ENCODE measurements at places on chromosomes 13 and 19. TPM values are rescaled to one million over a fixed set of nuclear protein-coding genes. Genes with fewer than 3 reads are reported as not detected.

The CCDC8 gene
- total RNA-seq: 1.2 TPM

The OR10H1 gene
- not detected for total RNA-seq

The DNAJC15 gene
- 18.3 TPM for total RNA-seq

DNA sequence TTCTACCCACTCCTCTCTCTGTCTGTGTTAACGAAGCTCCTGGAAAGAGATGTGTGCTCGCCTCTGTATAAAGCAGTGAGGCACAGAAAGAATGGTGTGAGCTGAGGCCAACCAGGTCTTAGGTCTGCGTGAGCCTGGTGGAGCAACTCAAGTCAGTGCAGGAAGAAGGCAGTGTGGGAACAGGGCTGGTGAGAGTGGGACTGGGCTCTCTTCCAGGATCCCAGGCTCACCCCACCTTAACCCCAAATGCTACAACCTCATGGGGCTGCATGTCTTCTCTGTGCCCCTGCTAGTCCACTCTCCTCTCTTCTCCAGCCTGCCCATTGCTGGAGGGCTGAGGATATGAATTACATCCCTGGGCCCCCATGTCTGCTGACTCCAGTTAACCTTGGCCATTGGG, 127.4 kb downstream of the DCT start:
- no peak for DNase-seq

The FUT1 gene
- total RNA-seq: 0.27 TPM

The ZNF737 gene
- total RNA-seq: 15.9 TPM

DNA sequence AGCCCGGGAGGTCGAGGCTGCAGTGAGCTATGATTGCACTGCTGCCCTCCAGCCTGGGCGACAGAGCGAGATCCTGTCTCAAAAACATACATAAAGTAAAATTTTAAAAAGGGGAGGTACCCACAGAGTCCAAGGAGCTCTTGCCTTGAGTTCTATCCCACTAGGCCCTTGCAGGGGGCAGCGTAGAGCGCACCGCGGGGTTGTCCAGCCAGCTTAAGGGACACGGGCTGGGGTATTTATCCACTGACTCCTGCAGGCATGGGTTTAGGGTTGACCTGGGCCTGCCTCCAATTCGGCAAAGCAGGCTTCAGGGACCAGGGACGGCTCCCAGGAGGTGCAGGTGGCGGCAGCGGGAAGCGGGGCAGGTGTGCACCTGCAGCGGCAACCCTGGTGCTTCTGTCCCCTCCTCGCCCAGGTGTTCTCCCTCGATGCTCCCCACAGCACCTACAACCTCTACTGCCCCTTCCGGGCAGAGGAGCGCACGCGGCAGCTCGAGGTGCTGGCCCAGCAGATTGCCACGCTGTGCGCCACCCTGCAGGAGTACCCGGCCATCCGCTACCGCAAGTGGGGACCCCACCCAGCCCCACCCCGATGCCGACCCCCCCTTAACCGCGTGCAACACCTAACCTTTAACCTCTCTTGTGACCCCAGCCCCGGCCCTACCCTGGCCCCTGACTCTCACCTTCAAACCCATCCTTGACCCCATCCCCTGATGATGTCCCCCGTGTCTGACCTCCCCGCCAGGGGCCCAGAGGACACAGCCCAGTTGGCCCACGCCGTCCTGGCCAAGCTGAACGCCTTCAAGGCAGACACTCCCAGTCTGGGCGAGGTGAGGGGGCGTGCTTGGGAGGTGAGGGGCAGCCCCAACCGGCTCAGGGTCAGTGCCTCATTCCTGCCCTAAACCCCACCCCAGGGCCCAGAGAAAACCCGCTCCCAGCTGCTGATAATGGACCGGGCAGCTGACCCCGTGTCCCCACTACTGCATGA, 4.7 kb downstream of the STXBP2 start:
- no peak for DNase-seq

GRCh38 chr19:49150106-49150943, 4.9 kb downstream of the HRC start:
- DNase-seq: peak; percentile 93

DNA sequence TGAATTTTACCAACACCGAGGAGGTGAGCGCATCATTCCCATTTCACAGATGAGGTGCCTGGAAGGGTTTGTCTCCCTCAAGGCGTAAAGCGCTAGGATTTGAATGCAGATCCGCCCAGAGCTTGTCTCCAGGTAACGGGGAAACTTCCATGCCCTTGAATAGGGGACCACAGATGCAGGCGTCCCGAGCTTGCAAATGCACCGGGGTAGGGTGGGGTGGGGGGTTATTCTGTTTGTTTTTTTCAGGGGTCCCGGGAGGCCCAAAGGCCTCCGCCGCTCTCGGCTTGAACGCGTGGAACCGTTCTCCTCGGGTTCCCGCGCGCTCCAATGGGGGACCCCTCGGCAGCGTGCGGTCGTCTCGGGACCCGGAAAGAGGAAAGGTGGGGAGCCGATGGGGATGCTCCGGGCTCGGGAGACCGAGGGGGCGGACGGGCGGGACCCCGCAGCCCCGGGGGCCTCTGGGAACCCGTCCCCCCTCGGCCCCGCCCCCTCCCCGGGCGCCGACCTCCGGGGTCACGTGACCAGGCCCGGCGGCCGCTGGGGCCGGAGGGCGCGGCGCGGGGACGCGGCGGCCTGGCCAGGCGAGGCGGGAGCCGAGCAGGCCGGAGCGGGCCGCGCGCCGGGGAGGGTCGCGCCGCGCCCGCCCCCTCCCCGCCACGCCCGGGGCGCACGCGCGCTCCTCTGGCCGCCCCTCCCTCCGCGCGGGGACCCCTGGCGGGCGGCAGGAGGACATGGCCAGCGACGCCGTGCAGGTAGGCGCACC, at the start of gene PKN1:
Gene PKN1, plus strand, starts transcription at position 516 of the 763 bp plus-strand sequence. Its CDS starts 216 bp downstream, at position 732.
- peak; percentile 59 for DNase-seq

The C5AR2 gene
- total RNA-seq: 0.64 TPM

DNA sequence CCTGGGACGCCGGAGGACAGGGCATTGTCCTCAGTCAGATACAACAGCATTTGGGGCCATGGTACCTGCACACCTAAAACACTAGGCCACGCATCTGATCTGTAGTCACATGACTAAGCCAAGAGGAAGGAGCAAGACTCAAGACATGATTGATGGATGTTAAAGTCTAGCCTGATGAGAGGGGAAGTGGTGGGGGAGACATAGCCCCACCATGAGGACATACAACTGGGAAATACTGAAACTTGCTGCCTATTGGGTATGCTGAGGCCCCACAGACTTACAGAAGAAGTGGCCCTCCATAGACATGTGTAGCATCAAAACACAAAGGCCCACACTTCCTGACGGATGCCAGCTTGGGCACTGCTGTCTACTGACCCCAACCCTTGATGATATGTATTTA, 1.4 kb upstream of the ICAM4 start:
- DNase-seq: no peak

GRCh38 chr19:16371540-16371986, 46.9 kb downstream of the KLF2 start:
- DNase-seq: peak; percentile 90

- no peak for DNase-seq
Measured at GRCh38 chr19:14441041-14441938, 8.2 kb downstream of the PKN1 start.

DNA sequence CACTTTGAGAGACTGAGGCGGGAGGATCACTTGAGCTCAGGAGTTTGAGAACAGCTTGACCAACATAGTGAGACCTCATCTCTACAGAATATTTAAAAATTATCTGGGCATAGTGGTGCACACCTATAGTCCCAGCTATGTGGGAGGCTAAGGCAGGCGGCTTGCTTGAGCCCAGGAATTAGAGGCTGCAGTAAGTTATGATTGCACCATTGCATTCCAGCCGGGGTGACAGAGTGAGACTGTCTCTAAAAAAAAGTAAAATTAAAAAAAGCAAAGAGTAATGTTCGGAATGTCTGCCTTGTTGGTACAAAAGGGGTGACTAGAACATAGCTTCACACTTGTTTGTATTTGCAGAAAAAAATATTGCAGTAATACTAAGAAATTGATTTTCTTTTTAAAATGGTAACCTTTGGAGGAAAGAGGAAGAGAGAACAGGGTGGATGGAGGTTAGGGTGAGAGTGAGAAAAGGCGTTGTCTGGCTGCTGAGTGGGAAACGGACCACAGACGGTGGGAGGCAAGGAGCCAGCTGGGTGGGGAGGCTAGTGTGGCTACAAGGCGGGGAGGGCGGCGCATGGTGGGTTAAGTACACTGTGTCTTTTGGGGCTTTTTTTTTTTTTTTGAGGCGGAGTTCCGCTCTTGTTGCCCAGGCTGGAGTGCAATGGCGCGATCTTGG, 10.2 kb downstream of the PPP1R14A start:
- DNase-seq: no peak

GRCh38 chr19:5308451-5309437, 31.9 kb downstream of the PTPRS start:
- DNase-seq: peak; percentile 62

GRCh38 chr13:41470196-41470595, 12.8 kb downstream of the RGCC start:
- DNase-seq: no peak

DNA sequence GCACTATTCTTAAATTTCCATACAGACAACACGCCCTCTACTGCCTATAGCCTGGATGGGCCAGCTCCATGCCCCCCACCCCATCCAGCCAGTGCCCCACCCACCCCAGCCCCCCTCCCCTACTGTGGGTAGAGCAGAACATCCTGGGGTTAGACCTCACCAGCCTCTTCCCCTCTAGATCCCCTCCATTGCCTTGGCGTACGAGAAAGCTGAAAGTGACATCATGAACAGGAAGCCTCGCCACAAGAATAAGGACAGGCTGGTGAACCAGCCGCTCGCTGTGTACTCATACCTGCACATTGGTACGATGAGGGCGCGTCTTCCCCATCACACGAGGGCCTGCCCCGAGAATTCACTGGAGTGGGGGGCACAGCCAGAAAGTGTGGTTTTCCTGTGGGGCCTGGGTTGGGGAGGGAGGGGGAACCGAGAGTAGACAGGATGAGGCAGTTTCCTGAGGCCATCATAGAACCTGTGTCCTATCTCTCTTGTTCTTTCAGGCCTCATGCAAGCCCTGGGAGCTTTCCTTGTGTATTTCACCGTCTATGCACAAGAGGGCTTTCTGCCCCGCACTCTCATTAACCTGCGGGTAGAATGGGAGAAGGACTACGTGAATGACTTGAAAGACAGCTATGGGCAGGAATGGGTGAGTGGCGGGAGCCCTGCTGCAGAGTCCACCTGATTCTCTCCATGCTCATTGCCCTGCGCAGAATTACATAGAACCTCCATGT, 29.1 kb downstream of the ATP12A start:
- peak; percentile 20 for DNase-seq

- DNase-seq: no peak
Measured at GRCh38 chr19:35796645-35797542, 15.8 kb downstream of the PRODH2 start.

GRCh38 chr13:66663206-66663605, 566.9 kb downstream of the PCDH9 start:
- no peak for DNase-seq

- no peak for DNase-seq
Measured at GRCh38 chr19:31470229-31470939, 121.1 kb upstream of the TSHZ3 start.

The CDC42EP5 gene
- 210 TPM for total RNA-seq

- no peak for DNase-seq
Measured at GRCh38 chr13:20654156-20654555, 49.3 kb upstream of the IL17D start.

The PSG1 gene
- not detected for total RNA-seq

The ATP8A2 gene
- 0.20 TPM for total RNA-seq

The RFPL4A gene
- not detected for total RNA-seq

DNA sequence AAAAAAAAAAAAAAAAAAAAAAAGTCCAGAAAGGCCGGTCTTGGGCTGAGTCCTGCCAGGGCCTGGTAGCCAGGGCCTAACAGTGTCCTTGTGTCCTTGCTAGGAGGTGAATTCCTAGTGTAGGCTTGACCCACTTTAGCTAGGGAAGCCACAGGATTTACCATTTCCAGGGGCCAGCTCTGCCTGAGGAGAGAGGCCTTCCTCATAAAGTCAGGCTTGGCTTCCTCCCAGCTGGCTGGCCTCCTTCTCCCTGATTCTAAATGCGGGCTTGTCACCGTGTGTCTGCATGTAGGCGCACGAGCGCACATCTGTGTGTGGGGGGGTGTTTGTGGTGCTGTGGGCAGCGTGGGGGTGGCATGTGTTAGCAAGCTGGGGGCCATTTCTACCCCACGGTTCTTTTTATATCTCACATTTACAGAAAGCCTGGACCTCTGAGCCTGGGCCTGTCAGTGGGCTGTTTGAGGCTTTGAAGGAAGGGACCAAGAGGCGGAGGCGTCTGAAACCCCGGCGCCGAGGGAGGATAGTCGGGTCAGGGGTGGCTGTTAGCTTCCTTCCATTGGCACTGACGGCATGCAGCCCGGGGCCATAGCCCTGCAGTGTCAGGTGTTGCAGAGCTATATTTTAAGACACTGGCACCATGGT, 31.7 kb downstream of the IER2 start:
- DNase-seq: peak; percentile 79

The C13orf42 gene
- not detected for total RNA-seq

The CALM3 gene
- total RNA-seq: 160 TPM

DNA sequence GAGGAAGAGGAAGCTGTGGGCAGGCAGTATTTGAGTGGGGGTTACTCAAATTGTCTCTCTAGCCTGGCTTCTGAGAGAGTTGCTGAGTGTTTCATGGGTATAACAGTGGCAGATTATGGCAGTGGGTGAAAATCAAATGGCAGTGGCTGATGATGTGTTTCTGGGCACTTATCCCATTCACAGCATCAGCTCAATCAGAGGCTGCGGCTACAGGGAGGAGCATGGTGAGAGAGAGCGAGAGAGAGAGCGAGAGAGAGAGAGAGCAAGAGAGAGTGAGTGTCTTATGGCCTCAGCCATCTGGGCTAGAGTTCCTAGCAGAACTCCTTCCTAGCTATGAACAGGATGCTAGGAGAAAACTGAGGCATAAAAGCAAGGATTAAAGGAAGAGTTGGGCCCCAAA, 178.9 kb downstream of the OLFM4 start:
- DNase-seq: no peak
